NCI-H1105 treated with DMSO at 0.1 percent for 48 hours (cell line): ENCODE measurements at places on chromosomes 5 and 9.

DNA sequence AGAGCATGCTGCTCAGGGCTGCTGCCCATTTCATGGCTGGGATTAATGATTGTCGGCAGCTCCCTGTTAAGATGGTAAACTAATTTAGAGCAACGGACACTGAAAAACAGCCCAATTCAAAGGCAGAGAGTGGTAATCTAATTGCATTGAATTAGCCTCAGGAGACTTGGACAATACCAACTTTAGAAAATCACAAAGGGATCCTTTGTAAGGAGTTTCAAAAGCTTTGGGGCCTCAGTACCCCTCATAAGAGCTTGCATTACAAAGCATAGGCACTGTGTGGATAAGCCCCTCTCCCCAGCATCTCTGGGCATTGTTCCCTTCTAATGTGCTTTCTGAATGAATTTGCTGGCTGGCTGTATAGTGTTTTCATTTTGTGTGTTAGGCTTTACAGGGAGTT lies 6.7 kb downstream of the GLRA1 start:
- DNase-seq, result no peak

GRCh38 chr9:135134268-135135022 lies 47.0 kb downstream of the OLFM1 start:
- DNase-seq, result no peak

GRCh38 chr5:124908581-124909451 lies 162.4 kb upstream of the ZNF608 start:
- peak; percentile 55 for DNase-seq

DNA sequence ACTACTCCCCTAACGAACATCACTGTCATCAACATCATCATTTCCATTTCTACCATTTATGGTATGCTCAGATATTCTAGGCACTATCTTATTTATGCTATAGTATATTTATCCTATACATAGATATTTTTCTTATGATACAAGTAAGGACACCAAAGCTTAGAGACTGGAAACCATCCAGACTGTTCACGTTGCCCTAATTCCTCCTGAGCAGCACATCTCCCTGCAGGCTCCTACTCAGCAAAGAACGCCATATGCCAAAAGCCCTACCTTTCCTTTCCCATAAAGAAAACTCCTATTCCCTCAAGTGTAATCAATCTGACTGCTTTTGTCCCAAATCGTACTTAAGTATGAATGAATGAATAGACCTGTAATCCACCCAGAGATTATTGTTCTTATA lies 247.0 kb downstream of the PRELID2 start:
- DNase-seq, result no peak

DNA sequence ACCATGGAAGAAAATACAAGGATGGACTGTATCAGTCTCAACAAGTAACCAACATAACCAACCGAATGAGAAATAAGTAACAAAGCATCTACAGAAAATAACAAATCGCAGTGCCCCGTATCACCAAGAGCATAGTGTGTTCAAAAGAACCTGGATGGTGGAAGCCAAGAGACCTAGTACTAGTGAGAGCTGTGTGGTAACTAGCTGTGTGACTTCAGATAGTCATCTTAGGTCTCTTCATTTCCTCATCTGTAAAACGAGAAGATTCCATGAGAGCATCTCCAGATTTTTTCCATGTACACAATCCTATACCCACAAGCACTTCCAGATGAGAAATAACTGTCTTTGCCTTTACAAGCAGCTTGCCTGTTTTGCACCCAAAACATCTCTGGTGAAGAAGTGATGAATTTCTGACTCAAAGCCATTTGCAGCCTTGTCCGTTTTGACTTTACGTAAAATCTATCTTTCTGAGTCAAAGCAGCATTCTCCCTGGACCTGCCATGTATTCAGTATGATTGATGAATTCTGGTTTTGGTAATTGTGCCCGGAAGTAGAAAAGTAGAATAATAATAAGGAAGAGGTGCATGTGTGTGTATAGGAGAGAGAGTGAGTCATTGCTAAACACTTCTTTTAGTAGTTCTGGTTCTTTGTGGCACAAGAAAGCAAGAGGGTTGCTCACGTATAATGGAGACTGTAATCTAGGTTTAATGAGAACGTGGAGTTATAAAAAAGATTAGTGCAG lies 41.0 kb downstream of the AOPEP start:
- DNase-seq, result no peak

GRCh38 chr5:121108725-121109124 lies 644.6 kb downstream of the PRR16 start:
- DNase-seq, result no peak

GRCh38 chr9:134535171-134535570 lies 106.4 kb upstream of the COL5A1 start:
- DNase-seq, result no peak

- peak; percentile 83 for DNase-seq
Observed at GRCh38 chr5:170522211-170523141, 18.7 kb downstream of the KCNIP1 start.

- DNase-seq, result no peak
Observed at GRCh38 chr9:108416324-108416723, 439.5 kb downstream of the ACTL7B start.

DNA sequence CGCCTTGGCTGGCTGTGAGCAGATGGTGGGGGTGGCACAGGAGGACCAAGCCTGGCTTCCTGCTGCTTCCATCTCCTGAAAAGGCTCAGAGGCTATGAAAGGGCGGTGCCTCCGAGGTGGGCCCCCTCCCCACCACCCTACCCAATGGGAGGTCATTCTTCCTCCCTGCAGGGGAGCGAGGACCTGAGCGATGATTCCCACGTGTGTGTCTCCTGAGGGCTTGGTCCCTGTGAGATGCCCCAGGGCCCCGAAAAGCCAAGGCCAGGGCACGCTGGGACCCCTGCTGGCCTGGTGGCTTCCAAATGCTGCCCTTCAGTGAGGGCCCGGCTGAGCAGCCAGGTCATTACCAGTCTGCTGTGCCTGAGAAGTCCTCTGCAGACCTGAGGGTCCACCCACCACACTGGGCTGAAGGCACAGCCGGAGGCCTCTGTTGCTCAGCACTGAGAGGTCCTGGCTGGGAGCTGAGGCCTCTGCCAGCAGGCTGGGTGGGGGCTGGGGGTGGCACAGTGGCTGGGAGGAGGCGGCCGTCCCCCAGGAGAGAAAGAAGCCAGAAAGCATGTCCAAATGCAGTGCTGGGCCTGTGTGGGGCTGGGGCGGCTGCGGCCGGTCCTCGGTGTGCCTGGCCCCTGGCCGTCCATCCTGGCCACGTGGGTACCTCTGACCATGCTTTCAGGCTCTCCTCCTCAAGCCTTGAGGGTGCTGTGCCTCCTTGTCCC lies 14.0 kb upstream of the SLC6A19 start:
- no peak for DNase-seq

- peak; percentile 27 for DNase-seq
Observed at GRCh38 chr9:69605406-69605805, 66.8 kb downstream of the APBA1 start.

GRCh38 chr5:61228229-61228628 lies 66.0 kb upstream of the SMIM15 start:
- no peak for DNase-seq

DNA sequence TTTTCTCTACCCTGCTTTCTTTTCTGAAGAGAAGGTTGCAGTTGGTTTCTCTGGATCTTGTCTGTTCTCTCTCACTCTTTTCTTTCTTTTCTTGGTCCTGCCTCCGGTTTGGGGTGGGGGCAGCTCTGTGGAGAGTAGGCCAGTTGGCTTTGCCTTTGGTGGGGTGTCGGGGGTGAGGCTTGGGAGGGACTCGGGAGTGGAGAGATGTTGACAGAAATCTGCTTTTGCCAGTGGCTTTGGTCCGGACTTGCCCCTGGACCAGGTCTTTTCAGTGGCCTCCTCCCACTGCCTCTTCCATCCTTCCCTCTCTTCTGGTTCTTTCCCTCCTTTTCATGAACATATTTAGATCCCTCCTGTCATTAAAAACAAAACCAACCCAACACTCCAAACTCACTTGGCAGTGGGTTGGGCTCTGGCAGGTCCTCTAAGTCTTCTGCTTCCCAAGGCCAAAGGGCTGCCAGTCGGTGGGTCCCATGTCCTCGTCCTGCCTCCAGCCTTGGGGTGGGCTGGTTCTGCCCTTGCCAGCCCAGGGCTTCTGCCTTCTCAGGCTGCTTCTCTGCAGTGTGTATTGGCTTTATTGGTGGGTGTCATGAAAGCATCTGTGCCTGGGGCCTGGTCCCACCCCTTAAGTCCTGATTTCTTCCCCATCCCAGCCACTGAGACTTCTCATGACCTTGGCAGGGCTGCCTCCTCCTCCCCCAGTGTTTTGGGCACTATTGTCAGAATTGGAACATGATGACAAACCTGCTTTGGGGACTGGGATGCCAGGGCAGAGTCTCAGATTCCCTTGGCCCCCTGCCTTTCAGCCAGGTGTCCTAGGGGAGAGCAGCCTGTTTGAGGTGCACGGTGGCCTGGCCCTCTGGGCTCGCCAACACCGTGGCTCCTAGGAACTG lies 16.9 kb downstream of the ANKRD33B start:
- no peak for DNase-seq

DNA sequence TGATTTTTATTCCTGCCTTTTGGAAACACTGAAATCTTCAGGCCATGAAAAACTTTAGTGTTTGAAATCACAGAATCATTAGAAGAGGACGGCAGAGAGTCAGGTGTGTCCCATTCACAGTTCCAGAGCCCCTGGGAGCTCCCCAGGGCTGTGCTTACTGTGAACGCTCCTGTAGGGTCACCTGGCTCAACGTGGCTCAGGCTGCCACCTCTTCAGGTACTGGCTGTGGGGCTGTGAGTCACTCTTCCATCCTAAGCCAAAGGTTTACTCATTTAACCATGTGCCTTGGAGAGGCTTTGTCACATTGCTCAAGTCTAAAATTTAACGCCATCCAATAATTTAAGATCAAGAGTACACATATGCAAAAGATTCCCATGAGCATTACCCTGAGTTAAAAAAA lies 50.2 kb upstream of the FSTL4 start:
- DNase-seq, result no peak

GRCh38 chr9:4680173-4680525 lies 780 bp downstream of the CDC37L1 start:
- DNase-seq, result no peak

DNA sequence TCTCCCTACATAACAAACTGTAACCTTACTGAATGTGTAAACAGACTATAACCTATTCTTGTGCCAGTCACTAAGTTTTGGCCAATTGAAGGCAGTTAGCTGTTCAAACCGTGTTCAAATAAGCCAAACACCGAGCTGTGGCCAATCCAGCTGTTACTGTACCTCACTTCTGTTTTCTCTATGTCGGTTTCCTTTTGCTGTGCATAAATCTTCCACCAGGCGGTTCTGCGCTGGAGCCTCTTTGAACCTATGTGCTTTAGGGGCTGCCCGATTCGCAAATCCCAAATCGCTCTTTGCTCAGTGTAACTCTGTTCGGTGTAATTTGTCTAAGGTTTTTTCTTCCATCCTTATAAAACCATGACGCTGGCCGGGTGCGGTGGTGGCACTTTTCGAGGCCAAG lies 31.8 kb downstream of the F2R start:
- no peak for DNase-seq

DNA sequence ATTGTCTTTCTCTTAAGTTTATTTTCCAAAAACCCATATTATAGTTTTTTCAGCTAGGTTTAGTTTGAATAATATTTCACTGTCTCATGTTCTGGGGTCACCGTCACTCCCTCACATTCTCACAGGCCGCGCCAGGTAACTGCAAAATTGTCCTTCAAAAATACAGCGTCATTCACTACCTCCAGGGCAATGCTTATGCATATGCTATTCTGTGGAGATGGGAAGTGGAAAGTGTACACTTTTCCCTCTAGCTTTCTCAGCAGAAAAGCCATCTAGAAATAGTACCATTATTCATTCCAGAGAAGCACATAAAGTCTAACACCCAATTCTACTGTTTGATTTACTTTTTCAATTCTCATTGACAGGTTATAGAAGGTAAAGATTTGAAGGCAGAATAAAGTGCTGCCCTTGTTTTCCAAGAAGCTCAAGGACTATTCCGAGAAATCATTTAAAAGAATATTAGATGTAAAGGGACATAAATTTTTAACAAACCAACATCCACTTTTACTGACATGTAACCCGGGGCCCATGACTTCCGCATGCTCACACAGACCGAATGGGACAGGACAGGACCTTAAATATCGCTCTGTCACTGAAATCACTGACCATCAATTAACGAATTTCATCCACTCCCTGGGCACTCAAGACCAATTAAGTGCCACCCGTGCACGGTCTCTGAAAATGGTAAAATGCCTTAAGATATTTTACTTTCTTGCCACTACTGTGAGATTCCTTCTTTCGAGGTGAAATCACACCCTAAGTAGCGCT lies 720 bp downstream of the NUDT12 start:
- no peak for DNase-seq

GRCh38 chr5:145008876-145009530 lies 826.1 kb downstream of the PRELID2 start:
- no peak for DNase-seq

DNA sequence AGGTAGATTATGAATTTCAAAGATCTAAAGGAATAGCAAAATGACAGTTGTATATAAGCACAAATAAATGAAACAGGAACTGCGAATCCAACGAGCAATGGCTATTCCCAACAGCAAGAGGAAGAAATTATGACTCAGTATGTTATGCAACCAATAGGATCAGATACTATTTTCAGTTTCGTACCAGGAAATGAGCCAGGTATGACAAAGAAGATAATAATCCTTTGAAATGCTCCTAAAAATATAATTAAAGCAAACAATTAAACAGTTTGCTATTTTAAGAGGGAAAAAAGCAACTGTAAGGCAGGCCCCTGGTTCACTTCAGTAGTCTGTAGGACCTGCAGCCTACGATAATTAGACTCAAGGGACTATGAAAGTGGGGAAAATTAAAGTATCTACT lies 58.9 kb downstream of the AUH start:
- no peak for DNase-seq

DNA sequence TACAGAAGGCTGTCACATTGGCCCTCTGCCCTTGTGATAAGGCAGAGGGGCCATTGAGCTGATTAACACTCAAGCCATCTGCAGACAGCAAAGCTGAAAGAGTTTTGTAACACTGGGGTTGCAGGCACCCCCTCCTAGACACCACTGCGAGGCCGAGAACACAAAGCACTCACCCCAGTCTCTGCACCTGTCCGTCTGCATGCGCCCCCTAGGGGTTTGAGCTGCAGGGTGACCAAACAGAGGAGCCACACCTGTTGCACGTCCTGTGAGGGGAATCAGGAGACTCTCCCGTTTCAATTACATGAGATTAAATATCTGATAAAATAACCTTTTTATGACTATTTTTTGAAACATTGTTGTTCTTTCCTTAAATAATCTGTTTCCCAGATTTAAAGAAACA lies 1180.4 kb downstream of the CDH9 start:
- no peak for DNase-seq

- DNase-seq, result no peak
Observed at GRCh38 chr5:167777746-167778145, 513.7 kb upstream of the WWC1 start.
